A549 treated with Mapracorat at 1 μM for 4 hours (cell line): ENCODE measurements at places on chromosomes 1 and 21. TPM values are rescaled to one million over a fixed set of nuclear protein-coding genes. Genes with fewer than 3 reads are reported as not detected.

Gene SH3BGR
- 0.30 to 1.3 TPM (median 0.71 TPM) in 4 of 5 replicates, not detected in the other for total RNA-seq

Gene RIMS3
- total RNA-seq = 0.97 to 1.3 TPM (median 1.1 TPM) in 5 replicates

Gene SPATA17
- 1.4 to 3.2 TPM (median 2.4 TPM) in 5 replicates for total RNA-seq

Gene AKR7A2
- 36.8 to 54.8 TPM (median 51.6 TPM) in 5 replicates for total RNA-seq

Gene AMIGO1
- 1.0 to 1.4 TPM (median 1.3 TPM) in 5 replicates for total RNA-seq

Gene NBPF4
- total RNA-seq = 0.12 to 0.16 TPM (median 0.14 TPM) in 4 of 5 replicates, not detected in the other

Gene LHX8
- 0.87 to 1.2 TPM (median 0.93 TPM) in 5 replicates for total RNA-seq

Gene MAP3K7CL
- 1.1 to 2.7 TPM (median 2.0 TPM) in 5 replicates for total RNA-seq

Gene PROK1
- total RNA-seq = not detected in 5 replicates

Gene E2F2
- total RNA-seq = 2.2 to 3.2 TPM (median 2.7 TPM) in 5 replicates

Gene SLAMF9
- total RNA-seq = 0.12 to 0.94 TPM (median 0.49 TPM) in 5 replicates

Gene FTCD
- not detected in 5 replicates for total RNA-seq

Gene CEPT1
- total RNA-seq = 10.3 to 12.5 TPM (median 11.5 TPM) in 5 replicates

Gene TRAPPC10
- total RNA-seq = 14.0 to 19.2 TPM (median 17.0 TPM) in 5 replicates

Gene BEST4
- 0.29 to 0.51 TPM (median 0.42 TPM) in 5 replicates for total RNA-seq

Gene KRTAP7-1
- total RNA-seq = not detected in 5 replicates

Gene RGS16
- total RNA-seq = 0.25 to 0.45 TPM (median 0.28 TPM) in 5 replicates

Gene FOXE3
- 0.06 to 0.13 TPM (median 0.10 TPM) in 4 of 5 replicates, not detected in the other for total RNA-seq

Gene RNF11
- 20.7 to 43.9 TPM (median 28.1 TPM) in 5 replicates for total RNA-seq

Gene OVAAL
- total RNA-seq = 0.10 to 0.18 TPM in 2 of 5 replicates, not detected in the others

Gene NR0B2
- not detected in 5 replicates for total RNA-seq

Gene HAO2
- not detected in 5 replicates for total RNA-seq

Gene LRRN2
- 11.7 to 15.3 TPM (median 12.7 TPM) in 5 replicates for total RNA-seq

Gene S100A5
- total RNA-seq = 0.44 to 1.5 TPM (median 1.0 TPM) in 5 replicates

Gene FMO2
- not detected in 5 replicates for total RNA-seq

Gene CCDC17
- 0.14 to 0.36 TPM (median 0.28 TPM) in 5 replicates for total RNA-seq
